HCT116 (cell line): ENCODE measurements at places on chromosomes 5 and 9. TPM values are rescaled to one million over a fixed set of nuclear protein-coding genes. Genes with fewer than 3 reads are reported as not detected.

Gene PFN3
- total RNA-seq, result not detected

Gene ARHGEF28
- 6.1 TPM for total RNA-seq

Gene DBH
- total RNA-seq, result not detected

Gene RALGDS
- 36.1 TPM for total RNA-seq

Gene TLE1
- 17.3 TPM for total RNA-seq

Gene PCDHB3
- total RNA-seq, result 0.10 TPM

Gene SHISAL2B
- total RNA-seq, result not detected
